ENCODE measurements at places on chromosomes 12 and 14.

GRCh38 chr14:98826618-98827017, 445.4 kb downstream of the BCL11B start:
- no peak for DNase-seq

DNA sequence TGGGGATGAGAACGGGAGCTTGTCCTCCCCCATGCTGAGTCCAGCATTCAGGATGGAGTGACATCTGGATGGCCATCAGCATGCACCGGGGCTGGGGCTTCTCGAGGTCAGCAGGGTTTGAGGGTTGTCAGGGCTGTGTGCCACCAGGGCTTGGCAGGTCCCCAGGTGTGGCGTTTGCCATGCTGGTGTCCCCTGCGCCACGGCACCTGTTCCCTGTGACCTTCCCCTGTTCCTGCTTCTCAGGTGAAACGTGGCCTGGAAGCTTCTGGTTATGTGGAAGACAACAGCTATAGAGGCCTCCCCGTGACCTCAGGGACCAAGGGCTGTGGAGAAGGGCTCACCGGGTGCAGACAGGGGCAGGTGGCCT, 152.4 kb downstream of the KIF26A start:
- no peak for DNase-seq

GRCh38 chr12:50951112-50951511, 1.2 kb upstream of the HIGD1C start:
- DNase-seq: no peak

GRCh38 chr12:93587611-93588010, 15.1 kb downstream of the SOCS2 start:
- no peak for DNase-seq

DNA sequence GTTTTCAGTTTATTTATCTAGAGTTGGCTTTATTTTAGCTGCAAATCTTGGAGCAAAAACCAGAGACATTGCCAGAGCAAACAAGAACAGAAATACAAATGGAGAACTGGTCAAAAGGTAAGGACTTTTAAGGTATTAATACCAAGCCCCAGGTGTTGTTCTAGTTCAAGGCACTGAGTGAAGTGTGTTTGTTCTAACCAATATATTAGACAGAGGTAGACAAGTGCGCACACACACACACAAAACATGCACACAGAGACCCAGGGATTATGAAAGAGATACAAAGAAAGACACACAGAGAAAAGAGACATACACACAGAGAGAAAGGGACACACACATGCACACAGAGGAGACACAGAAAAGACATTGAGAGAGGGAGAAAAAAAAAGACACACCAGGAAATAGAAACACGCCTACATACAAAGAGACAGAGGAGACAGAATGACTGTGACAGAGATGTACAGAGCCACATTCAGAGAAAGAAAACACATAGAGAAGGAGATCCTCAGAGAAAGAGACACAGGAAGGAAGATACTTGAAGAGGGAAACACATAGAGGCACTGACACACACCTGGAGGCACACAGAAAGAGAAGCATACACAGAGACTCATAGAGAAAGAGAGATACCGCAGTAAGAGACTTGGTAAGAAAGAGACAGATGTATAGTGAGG, 50.2 kb downstream of the MIPOL1 start:
- DNase-seq: no peak

DNA sequence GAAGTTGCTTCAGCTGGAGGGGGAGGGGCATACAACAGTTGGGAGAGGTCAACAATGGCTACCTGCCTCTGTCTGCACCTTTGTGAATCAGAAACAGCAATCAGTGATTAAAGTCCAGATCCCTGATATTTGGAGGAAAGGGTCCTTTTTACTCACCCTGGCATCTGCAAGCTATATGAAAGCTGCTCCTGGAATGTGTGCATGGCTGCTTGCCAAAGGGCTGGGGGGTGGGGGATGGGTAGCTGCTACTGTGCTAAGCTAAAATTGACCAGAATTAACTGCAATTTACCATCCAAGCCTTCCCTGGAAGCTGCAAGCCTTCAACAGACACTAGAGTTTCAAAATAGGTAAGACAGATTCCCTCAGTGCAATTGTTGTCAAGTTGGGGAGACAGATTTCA, 13.5 kb upstream of the GTF2A1 start:
- no peak for DNase-seq

DNA sequence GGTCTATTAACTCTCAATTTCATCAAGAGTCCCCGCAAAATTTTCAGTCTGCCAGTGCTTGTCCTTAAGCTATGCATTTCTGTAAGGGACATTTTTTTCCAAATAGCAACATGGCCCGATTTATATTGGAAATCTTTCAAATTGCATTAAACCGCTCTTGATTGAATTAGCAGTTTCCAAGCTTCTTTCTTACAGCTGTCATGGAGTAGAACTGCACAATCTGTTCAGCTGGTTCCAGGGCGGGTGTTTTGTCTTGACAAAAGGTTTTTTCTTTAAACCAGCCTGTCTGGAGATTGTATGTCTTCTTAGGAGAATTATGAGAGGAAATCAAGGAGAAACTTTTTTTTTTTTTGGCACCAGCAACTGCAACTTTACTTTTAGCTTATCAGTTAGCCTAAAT, 185.8 kb downstream of the ALG10B start:
- no peak for DNase-seq

DNA sequence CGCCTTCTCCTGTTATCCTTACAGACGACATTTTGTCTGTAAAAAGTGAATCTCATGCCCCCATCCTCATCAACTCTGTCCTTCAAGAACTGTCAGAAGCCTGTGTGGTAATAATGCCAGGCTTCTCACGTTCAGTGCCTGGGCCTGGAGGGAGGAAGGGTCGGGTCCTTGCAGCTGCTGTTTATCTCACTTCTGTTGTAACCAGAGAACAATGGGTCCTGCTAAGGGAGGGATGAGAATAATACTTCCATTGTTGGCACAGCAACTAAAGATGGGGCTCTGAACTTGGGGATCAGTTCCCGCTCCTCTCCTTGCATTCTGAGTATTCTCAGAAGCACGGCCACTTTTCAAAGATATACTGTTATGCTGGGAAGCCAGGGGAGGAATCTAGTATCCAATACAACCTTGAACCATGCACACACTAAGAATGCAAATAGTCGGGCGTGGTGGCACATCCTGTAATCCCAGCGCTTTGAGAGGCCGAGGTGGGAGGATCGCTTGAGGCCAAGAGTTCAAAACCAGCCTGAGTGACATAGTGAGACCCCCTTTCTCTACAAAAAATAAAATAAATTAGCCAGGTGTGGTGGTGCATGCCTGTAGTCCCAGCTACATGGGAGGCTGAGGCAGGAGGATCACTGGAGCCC, 38.8 kb upstream of the NINJ2 start:
- no peak for DNase-seq

DNA sequence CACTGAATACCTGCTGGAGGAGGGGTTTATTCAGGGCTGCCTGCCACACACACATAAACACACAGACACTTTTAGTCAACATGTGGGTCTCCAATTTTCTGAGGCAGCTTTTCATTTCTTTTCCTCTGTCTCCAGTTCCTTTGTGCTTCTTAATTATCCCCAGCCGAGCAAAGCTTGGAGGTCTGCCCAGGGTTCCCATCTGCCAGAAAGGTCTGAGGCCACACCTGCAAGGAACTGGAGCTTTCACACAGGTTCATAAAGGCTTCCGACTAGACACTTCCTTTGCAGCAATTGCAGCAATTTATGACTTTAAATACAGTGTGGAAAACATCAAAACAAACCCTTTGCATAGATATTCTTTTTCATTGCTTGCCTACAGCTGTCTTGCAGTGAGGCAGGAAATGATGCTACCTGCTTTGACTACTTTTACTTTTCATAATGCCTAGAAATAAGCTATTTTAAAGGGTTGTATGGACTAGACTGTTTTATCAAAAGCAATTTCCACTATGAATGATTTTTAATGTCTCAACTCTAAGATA, 1318.9 kb downstream of the AACS start:
- no peak for DNase-seq

- DNase-seq: no peak
Observed at GRCh38 chr12:1530592-1531152, 63.7 kb downstream of the FBXL14 start.

DNA sequence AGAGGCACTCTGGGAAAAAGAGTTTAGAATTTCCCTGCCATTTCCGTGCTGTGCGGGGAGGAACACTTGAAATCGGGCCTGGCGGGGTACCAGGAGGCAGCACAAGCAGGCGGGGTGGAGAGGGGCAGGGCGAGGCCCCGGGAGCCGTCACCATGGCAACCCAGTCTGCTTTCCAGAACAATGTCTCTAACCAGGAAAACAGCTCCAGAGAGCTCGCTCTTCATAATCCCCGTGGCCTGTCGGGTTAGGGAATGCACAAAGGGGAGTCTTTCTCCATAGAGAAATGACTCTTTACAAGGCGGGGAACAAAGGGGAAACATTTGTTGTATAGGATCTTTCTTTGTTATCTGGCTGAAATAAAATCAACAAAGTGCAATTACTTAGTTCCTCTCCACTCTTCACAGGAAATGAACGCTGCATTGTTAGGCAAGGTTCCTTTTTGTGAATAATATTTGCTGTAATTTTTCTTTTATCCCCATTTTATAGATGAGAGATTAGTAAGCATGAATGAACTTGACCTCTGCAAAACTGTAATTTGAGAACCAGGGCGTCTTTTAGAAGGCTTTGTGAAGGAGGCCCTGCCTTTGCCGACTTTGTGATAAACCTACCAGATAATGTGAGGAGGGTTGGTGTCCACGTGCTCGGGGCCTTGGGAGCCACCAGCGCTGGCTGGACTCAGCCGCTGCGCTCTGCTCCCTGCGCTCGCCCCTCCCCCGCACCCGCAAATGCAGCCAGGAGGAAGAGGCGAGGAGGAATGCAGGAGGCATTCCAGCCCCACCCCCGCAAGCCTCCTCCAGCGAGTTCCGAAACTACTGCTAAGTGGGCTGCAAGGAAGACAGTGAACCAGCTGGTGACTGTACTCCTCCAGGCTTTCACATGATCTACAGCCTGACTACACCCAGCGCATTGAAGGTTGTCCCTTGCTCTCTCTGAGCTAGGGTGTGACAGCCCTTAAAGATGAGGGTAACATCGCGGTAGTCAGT, 105.2 kb upstream of the ATF7IP start:
- DNase-seq: no peak

Measured in stimulated activated CD8-positive, alpha-beta memory T cell treated with anti-CD3 and anti-CD28 coated beads, Interleukin-15, amount 100 ng/mL, for 4 hours (primary cell).